ENCODE measurements at places on chromosomes 11 and 22.
A peak's percentile ranks its signal among the peaks of the same experiment; 100 is the strongest.

DNA sequence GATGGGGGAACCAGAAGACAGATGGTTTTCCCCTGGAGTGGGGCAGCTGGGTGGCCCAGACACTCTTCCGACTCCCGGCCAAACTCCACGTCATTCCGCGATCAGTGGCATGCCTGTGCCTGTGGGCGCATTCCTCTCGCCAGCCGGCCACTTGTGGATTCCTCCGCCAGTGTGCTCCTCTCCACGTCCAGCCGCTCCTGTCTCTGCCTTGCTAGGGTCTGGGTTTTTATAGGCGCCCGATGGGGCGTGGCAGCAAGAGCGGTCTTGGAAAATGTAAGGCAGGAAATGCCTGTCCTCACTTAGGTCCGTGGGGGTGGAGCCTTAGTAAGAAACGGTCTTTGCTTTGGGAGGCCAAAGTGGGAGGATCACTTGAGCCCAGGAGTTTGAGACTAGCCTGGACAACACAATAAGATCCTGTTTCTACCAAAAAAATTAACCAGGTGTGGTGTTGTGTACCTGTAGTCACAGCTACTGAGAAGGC is 81.6 kb upstream of the SEPTIN5 start:
- no peak for DNase-seq

- DNase-seq, result peak; percentile 97
These were observed at the start of gene MAFF for GRCh38 chr22:38201711-38202436. Gene MAFF (plus strand): TSS chr22:38201994. CDS start chr22:38213854, 11,860 bp downstream.

- DNase-seq, result no peak
These were observed 22.1 kb downstream of the YPEL1 start for GRCh38 chr22:21713428-21714058.

GRCh38 chr22:46758867-46759290 is 3.6 kb upstream of the TBC1D22A start:
- peak; percentile 56 for DNase-seq

- DNase-seq, result no peak
These were observed 6.2 kb downstream of the DNAJC24 start for GRCh38 chr11:31375879-31376278.

GRCh38 chr22:22928666-22929380 is 41.2 kb downstream of the IGLL5 start:
- DNase-seq, result peak; percentile 67

GRCh38 chr11:11149671-11150459 is 203.2 kb downstream of the CSNK2A3 start:
- DNase-seq, result no peak

DNA sequence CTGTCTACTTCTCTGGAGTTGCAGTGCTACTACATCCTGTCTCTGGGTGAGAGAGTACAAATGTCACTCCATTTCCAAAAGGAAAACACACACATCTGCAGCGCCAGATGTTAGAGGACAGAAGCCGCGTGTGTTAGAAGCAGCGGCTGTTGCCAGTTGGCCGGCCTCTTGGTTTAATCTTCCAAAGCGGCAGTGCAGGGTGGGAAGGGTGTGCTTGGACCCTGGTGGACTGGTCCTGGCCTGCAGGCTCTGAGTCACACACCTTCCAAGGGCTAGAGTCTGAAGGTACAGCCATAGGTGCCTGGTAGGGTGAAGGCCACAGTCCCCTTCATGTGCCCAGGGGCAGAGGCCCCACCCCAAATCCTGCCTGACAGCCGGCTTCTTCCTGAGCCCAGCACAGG is 99.8 kb downstream of the CTTN start:
- no peak for DNase-seq

DNA sequence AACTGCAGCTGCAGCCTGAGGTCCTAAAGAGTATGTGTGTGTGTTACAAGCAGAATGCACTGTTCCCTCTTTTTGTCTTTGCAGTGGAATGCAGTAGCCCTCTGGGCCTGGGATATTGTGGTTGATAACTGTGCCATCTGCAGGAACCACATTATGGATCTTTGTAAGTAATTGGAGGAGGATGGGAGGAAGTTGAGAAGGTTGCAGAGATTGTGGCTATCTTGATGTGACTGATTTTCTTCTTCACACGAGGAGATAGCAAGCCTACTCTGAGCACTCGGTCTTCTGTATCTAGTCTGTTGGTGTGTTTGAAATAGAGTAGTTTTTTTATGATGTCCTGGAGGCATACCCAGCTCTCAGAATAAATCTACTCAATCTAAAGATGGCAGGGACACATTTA is 2.3 kb downstream of the RBX1 start:
- DNase-seq, result no peak

DNA sequence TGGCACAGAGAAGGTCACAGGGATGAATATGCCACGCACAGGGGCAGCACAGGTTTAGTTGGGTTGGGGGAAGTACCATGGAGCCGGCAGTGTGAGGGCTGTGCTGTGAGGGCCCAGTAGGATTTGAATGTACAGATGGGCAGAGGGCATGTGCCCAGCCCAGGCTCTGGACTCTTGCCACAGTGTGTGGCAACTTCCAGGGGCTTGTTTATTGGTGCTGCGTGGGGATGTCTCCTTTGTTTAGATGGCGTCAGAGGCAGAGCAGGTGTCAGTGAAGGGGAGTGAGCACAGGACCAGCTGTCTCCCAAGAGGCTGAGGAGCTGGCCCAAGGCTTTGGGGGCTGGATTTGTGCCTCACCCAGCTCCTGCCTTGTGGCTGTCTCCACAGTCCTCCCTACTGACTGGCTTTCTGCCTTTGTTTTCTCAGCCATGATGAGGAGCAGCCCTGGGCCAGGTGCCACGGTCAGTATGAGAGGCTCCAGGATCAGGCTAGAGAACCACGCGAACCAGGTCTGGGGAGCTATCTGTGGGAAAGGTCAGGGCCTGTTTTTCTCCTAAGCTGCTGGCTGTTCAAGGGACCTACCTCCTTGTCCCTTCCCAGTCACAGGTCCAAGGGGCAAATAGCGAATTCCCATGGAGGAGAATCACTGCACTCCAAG is 21.9 kb downstream of the SUN2 start:
- DNase-seq, result no peak

- no peak for DNase-seq
These were observed 44.1 kb downstream of the MCM5 start for GRCh38 chr22:35443790-35444684.

GRCh38 chr11:95536047-95536690 is 253.4 kb downstream of the FAM76B start:
- no peak for DNase-seq

DNA sequence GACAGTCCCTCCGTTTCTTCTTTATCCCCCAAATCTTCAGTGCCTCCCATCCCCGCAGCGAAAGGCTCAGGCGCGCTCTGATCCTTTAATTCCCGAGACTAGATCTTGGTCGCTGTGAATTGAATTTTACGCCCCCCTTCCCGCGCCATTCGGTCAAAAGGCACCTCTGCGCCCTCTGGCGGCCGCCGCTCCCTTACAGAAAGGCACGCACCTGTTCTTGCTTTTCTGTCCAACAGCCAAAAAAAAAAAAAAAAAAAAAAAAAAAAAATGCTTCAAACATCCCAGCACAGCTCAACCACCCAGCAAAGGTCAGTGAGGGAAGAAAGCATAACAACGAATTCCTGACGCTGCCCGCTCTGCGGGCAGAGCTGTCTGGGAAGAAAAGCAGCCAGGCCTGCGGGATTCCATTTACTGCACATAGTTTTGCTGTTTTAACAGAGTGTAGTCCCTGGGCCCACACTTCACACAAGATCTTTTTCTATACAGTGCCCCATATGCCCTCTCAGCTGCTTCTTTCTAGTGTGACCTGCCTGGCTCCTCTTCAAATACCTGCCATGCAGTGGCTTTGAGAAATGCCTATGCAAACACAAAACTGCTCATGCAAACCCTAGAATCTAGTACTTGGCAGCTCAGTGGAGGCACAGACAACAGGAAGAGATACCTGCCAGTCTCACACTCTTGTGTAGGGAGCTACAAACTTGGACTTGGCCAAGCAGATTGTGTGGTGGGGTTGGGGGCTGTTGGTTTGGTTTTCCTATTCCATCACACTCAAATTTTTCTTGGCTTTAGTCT is 1.3 kb upstream of the ESAM start:
- DNase-seq, result peak; percentile 86

GRCh38 chr11:32333320-32333991 is 101.9 kb downstream of the WT1 start:
- DNase-seq, result peak; percentile 40

DNA sequence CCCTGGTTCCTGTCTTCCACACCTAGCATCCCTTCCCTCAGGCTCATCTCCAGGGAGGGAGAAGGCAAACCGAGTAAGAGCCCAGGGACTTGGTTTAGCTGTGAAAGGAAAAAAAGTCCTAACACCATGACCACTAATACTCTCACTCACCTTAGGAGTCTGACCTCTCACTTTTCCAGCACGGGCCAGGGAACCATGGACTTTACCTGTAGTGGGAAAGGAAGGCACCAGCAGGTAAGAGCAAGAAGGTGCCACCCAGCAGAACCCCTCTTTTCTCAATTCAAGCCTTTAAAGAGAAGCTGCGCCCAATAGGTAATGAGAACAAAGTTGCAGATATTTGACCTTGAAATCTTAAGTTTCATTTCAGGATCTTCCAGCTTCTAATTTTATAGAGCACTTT is 1.1 kb downstream of the FAU start:
- no peak for DNase-seq

DNA sequence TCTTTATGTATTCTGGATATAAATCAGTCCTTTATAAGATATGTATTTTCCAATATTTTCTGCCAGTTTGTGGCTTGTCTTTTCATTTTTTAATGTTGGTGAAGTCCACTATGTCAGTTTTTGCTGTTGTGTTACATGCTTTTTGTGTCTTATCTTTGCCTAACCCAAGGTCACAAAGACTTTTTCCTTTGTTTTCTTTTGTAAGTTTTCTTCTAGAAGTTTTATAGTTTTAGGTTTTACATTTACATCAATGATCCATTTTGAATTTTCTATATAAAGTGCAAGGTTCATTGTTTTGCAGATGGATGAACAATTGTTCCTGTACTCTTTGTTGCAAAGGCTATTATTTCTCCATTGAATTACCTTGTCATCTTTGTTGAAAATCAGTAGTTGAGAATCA is 69.3 kb downstream of the UVRAG start:
- DNase-seq, result no peak

DNA sequence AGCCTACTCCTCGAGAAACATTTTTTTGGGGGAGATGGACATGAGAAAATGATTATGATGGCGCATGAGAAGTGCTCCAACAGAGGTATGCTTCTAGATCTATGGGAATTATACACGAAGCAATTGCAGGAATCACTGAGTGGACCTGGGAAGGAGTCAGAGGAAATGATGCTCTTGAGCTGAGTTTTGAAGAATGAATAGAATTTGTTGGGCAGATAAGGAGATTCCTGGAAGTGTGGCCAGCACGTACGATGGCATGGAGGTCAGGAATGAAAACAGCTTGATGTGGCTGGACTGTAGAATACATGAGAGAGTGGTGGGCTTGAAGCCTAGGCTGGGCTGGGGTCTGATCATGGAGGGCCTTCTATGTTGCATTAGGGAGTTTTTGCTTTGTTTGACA is 31.7 kb downstream of the ADAMTS15 start:
- no peak for DNase-seq

- DNase-seq, result no peak
These were observed 8.6 kb upstream of the TPP1 start for GRCh38 chr11:6627762-6628241.

- no peak for DNase-seq
These were observed 119.4 kb upstream of the MTMR2 start for GRCh38 chr11:96043291-96043690.

DNA sequence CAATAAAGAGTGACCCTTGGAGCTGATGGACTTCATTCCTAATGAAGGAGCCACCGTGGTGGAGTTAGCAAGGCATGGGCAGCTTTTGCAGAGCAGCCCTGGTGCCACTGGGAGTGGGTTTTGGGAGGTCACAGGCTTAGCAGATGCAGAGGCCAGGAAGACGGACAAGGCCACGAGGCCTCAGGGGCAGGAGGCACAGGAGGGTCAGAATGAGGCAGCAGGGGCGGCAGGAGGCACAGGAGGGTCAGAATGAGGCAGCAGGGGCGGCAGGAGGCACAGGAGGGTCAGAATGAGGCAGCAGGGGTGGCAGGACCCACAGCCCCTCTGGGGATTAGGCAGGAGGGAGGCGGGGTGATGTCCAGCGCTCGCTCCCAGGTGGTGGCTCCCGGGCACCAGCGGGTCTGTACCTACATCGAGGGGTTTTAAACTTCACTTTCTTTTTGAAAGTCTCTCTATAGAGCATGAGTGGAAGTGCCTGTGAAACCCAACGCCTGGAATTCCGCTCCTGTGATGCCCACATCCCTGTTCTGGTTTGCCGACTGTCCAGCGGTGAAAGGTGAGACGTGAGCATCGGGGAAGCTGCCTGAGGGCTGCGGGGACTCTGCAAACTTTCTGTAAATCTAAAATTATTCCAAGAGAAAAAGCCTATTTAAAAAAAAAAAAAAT is 521.6 kb downstream of the BRD1 start:
- no peak for DNase-seq

- no peak for DNase-seq
These were observed 60.7 kb downstream of the RAB38 start for GRCh38 chr11:88114486-88115045.

GRCh38 chr22:42313804-42314581 is 43.5 kb upstream of the TCF20 start:
- peak; percentile 93 for DNase-seq

DNA sequence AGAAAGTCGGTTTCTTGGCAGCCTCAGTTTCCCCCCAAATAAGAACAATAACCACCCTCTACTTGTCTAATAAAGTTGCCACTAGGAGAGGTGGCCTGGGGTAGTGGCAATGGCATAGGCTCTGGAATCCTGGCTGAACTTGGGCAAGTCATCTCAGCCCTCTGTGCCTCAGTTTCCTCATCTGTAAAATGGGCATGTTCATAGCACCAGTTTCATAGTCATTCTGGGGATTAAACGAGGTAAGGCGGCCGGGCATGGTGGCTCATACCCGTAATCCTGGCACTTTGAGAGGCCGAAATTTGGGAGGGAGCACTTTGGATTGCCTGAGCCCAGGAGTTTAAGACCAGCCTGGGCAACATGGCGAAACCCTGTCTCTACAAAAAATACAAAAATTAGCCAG is 63.0 kb downstream of the SGSM1 start:
- DNase-seq, result no peak

DNA sequence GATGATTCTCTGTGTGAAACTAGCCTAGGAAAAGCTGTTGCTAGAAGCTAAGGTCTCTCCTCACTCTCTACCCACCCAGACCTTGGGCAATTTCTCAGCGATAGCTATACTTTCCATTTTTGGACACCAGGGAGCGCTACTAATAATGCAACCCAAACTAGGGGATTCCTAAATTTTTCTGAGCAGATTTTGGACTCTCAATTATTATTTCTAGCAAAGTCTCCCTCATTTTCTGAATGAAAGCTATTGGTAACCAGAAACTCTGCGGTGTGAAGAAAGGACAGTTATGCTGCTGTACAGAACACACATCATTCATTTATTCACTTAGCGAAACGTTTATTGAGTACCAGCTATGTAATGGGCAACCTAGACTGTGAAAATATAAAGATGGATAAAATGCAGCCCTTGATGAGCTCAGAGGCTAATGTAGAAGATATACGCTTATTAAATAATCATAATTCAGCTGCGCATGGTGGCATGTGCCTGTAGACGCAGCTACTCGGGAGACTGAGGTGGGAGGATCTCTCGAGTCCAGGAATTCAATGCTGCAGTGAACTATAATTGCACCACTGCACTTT is 6.1 kb upstream of the STIM1 start:
- DNase-seq, result no peak

Data from Daoy (cell line).